ENCODE measurements at places on chromosomes 3 and 15.
A peak's percentile ranks its signal among the peaks of the same experiment; 100 is the strongest.

- DNase-seq: peak; percentile 30
Observed at GRCh38 chr3:30768703-30769550, 125.5 kb downstream of the GADL1 start.

DNA sequence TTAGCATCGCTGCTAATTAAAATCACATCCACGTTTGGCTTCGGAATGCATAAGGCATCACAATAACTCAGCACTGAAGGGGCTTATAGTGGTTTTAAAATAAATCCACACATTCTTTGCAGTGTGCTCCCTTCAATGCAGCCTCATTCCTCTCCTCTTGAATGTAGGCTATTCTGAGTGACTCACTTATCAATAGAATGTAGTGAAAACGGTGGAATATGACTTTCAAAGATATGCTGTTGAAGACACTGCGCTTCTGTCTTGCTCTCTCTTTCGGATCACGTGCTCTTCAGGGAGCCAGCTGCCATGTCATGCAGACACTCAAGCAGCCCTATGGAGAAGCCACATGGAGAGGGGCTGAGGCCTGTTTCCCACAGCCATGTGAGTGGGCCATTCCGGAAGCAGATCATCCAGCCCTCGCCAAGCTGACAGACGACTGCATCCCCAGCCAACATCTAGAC, 87.4 kb downstream of the CRYGS start:
- DNase-seq: no peak

GRCh38 chr15:88428053-88428452, 39.1 kb downstream of the MRPL46 start:
- no peak for DNase-seq

- DNase-seq: no peak
Observed at GRCh38 chr3:60045686-60046085, 995.9 kb upstream of the CFAP20DC start.

DNA sequence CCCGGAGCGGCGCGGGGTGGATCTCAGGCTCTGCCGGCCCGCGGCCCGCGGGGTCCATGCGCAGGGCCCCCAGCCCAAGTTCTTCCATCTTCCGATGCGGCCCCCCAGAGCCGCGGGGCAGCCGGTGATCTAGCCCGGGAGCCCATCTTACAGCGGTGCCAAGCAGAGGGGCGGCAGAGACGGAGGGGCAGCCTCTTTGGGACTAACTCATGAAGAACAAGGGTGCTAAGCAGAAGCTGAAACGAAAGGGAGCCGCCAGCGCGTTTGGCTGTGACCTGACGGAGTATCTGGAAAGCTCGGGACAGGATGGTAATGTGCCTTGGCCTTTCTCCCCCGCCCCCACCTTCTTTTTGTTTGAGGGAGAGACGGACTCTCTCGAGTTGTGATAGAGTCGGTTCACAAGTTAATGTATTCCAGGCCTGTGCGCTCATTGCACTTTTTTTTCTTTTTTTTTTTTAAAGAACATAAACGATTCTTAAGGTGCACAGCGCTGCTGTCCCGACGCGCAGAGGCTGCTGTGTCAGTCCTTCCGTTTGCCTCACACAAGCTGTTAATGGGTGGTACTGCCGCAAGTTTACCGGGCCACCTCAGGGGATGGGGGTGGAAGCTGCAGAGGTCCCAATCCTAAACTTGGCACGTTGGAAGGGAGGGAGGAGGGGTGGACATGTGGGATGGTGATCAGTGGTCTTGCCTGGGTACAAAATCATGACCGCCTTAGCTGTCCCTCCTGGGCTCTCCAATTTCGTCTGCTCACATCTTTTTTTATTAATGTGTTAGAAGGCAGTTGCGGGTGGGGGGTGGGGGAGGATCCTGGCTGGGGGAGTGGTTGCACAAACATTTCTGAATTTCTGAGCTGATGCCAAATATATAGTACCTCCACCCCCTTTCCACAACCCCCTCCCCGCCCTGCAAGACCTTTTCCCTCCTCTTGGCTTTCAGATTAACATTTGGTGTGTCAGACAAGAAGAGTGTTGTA, 801 bp downstream of the ARHGAP31 start:
- no peak for DNase-seq

GRCh38 chr3:51384055-51384725, 901 bp upstream of the MANF start:
- no peak for DNase-seq

DNA sequence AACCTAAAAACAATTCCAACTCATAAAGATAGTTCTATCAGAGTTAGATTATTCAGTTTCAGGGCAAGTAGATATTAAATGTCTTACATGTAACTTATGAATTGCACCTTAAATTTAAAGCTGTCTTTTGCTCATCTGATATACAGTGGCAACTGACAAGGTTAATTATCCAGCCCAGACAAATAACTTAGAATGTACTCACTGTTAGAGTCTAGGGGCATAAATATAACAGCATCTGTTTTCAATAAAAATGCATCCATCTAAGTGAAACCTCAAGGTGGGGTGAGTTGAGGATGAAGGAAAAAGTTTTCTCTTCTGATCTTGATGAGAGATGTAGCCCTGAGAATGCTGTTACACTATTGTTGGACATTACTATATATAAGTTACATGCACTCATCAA, 112.6 kb downstream of the FBN1 start:
- no peak for DNase-seq

GRCh38 chr3:183507551-183507950, 48.0 kb downstream of the KLHL6 start:
- no peak for DNase-seq

- DNase-seq: no peak
Observed at GRCh38 chr15:92122259-92122658, 268.8 kb downstream of the SLCO3A1 start.

DNA sequence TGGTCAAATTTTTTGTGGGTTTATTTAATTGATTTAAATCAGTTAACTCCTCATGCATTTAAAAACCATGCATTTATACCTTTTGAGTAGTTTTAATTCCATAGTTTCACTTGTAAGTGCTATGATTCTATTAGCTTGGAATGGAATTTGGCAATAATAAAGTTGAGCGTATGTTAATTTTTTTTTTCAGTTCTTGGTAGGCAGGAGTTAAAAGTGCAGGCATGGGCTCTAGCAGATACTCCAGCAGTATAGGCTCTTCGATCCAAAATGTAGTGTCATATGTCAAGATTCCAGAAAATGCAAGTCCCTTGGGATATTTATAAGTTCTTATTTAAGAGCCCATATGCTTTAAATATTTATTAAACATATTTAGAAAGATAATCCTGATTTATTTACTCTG, 70.3 kb downstream of the LYSMD4 start:
- no peak for DNase-seq

DNA sequence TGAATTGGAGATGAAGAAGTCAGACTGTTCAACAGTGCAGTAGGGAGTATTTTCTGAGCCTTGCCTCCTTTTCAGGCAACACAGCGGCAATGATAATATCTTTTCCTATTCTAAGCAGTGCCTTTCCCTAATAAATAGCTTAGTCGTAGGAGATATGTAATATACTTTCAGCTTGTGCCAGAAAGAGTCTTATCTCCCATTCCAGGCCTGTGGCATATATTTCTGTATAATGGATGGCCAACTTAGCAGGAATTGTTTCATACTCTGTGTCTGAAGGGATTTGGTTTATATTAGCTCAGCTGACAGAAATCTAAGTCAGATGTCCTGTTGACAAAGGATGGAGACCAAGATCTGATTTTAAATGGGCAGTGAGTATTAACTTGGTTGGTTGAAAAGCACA, 397.1 kb downstream of the CACNA2D3 start:
- no peak for DNase-seq

DNA sequence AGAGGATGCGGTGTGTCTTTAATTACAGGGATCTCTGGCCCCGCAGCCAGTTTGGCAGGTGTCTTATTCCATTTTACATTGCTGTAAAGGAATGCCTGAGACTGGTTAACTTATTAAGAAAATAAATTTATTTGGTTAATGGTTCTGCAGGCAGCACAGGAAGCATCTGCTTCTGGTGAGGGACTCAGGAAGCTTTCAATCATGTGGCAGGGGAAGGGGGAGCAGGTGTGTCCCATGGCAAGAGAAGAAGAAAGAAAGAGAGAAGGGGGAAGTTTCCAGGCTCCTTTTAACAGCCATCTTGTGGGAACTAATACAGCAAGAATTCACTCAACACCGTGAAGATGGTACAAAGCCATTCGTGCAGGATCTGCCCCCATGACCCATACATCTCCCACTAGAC, 128.0 kb upstream of the CRBN start:
- DNase-seq: no peak

- DNase-seq: no peak
Observed at GRCh38 chr3:192212979-192213378, 514.4 kb downstream of the FGF12 start.

DNA sequence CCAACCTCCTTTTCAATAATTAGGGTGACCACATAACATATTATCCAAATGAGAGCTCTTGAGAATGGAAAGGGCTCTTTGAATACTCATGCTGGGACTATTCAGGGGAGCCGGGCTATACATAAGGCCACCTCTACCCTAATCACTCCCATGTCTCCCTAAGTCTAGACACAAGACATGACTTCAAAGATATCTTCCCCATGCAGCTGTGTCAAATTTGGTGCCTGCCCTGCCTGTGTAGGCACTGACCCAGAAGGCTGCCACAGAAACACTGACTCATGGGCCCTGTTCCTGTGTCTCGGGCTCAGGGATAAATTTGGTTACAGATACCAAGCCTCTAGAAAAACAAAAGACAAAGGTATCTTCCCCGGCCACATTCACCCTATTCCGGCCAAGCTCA, 70.3 kb downstream of the MYLK start:
- no peak for DNase-seq

- no peak for DNase-seq
Observed at GRCh38 chr3:127077068-127077467, 94.2 kb downstream of the PLXNA1 start.

GRCh38 chr3:98644168-98644567, 50.8 kb upstream of the CPOX start:
- DNase-seq: no peak

- no peak for DNase-seq
Observed at GRCh38 chr3:106425916-106426315, 557.1 kb upstream of the CBLB start.

DNA sequence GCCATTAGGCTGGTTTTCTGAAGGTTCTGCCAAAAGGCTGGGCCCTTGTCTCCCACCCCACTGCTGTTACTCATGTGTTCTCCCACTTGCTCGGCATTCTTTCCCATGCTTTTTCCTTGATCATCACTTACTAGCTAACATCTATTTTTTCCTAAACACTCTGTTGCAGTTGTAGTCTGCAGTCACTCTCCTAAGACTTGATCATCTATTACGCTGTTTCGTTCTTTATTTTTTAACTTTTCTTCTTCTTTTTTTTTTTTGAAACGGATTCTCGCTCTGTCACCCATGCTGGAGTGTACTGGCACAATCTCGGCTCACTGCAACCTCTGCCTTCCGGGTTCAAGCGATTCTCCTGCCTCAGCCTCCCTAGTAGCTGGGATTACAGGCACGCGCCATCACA, 176.3 kb downstream of the IGF1R start:
- no peak for DNase-seq

DNA sequence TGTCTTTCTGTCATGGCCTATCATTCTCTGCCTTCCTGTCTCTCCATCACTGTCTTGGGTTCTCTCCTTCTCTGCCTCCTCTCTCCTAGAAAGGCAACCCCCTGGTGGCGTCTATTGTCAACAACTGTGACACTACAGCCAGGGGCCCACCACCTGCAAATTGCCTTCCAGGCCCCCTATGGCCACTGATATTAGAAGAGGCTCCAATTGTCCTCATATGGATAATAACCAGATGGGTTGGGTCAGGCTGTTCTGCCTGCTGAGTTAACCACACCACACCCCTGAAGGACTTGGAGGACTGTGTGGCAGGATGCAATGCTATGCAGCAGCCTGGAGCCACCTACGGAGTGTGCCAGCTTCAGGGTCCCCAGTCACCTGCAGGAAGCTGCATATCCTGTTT, 665.0 kb downstream of the NTRK3 start:
- DNase-seq: no peak

DNA sequence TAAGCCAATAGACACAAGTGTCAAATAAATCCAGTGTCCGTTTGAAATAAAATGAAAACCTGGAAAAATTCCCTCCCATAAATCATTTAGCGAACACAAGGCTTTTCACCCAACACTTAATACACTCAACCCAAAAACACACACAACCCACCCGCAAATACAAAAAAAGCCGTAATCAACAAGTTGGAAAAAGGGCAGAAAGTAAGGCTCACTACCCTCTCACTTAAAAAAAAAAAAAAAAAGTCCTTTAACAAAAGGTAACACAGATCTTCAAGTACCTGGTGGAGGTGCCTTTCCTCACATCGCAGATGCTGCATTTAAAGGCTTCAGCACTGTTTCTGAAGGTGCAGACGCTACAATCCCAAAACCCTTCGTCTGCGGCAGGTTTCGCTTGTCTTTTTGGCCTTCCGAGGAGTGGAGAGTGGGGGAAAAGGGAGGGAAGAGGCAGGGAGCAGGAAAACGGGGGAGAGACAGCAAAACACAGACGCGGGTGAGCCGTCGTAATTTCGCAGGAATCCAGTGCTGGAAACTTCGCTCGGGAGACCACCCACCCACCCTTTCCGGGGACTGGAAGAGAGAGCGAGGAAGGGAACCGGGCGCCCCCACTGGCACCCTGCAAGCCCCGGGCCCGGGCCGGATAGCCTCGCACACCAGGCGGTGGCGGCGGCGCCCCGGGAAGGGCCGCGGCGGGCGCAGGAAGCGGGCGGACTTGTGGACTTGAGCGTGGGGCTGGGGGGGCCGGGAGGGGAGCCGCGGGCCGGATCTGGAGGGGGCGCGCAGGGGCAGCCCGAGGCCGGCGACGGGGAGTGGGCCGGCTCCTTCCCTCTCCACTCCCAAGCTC, 401.8 kb downstream of the SHQ1 start:
- DNase-seq: peak; percentile 10

DNA sequence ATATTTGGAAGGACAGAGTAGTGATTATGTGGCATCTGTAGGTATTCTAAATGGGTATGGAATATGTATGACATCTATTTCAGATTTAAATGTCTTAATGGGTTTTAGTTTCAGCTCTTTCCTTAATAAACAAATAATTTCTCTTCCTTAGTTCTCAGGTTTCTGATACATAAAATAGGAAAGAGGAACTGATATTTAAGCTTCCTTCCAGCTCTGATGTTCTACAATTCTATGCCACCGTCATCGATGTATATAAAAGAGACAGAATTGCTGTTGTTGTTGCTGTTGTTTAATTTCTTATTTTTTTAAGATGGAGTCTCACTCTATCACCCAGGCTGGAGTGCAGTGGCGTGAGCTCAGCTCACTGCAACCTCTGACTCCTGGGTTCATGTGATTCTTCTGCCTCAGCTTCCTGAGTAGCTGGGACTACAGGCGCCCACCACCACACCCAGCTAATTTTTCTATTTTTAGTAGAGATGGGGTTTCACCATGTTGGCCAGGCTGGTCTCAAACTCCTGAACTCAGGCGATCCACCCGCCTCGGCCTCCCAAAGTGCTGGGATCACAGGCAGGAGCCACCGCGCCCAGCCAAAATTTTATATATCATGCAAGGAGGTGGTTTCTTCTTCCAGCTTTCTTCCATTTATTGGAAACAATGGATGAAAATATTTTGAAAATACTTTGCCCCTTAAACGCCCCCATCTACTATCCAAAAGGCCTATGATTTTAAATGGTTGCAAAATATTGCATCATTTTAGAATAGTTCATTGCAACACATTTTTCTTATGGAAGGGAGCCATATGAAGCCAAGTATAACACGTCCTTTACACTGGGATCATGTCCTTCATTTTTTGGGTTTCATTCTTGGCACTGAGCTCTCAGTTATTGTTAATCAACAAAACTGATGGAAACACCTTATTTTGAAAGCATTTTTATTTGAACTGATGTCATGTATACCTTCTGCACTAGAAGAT, 13.9 kb upstream of the C15orf61 start:
- DNase-seq: no peak

GRCh38 chr3:186519021-186519658, 25.0 kb downstream of the CRYGS start:
- no peak for DNase-seq
